ENCODE measurements at places on chromosomes 5 and 9.

DNA sequence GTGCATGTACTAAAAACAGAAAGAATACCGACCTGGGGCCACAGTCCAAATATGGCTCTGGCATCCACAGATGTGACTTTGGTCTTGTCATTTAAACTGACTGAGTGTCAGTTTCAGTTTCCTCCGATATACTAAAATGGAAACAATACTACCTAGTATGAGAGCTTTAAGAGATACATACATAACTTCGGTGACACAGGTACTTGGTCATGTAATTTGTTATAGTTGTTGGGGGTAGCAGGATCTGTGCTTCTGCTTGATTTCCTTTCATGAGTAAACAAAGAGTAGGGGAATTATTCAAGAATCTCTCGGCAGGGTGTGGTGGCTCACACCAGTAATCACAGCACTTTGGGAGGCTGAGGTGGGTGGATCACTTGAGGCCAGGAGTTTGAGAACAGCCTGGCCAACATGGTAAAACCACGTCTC is 32.1 kb downstream of the MTMR12 start:
- no peak for DNase-seq

GRCh38 chr5:178305801-178306200 is 73.2 kb upstream of the PHYKPL start:
- DNase-seq = no peak

GRCh38 chr5:95617057-95617456 is 2.8 kb upstream of the GPR150 start:
- DNase-seq = no peak

GRCh38 chr9:116156621-116157314 is 3.2 kb downstream of the PAPPA start:
- DNase-seq = no peak

DNA sequence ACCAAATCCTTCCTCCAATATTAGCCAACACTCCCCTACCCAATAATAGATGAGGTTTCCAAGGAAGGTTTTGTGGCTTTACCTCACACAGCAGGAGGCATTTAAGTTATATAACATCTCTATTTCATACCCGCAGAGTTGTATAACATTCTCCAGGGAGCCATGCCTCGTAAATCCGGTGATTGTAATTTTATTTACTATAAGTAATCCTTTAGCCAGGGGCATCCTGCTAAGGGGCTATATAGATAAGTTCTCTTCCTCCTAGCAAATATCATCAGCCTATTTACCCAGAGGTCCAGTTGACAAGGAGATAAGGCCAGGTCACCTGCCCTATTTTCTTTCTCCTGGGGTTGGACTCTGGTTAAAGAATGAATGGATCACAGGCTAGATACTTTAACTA is 2051.0 kb downstream of the EFNA5 start:
- DNase-seq = peak; percentile 31

DNA sequence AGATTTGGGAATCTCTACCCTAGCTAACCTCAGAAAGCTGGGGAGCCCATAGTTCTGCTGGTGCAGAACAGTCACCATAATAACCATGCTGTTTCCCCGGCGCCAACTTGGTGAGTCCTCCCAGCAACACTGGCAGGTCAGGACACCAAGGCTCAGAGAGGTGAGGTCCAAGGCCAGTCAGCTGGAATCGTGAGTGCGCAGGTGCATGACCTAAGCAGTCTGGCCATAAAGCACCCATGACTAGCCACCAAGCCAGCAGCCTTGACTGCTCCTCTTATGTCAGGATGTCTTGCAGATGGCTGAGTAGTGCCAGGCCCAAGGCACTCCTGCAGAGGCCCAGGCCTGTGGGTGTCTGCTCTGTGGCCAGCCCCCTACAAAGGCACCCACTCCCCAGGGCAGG is 2.6 kb downstream of the RNF44 start:
- DNase-seq = no peak

GRCh38 chr5:41637424-41637823 is 127.0 kb upstream of the PLCXD3 start:
- DNase-seq = no peak

- no peak for DNase-seq
Observed at GRCh38 chr5:161372682-161373344, 173.7 kb downstream of the GABRB2 start.

GRCh38 chr9:95171596-95171995 is 145.9 kb downstream of the FANCC start:
- no peak for DNase-seq

DNA sequence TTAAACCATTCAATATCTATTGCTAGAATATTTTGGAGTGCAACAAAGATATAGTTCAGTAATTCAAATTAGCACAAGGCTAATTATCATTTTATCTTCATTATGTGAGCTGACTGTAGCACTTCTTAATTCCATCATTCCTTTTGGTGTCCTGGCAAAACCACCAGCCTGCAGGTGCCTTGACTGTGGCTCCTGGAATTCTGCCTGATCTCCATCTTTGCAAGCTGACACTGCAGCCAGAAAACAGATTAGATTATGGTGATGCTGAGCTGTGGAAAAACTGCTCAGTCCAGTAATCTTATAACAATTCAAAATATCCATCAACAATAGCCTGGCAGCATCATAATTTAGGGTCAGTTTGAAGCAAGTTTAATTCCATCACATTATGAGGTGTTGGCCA is 919.5 kb downstream of the DTWD2 start:
- DNase-seq = no peak

GRCh38 chr9:84929068-84929467 is 259.5 kb downstream of the NTRK2 start:
- no peak for DNase-seq

All from HuH-7 (cell line).